ENCODE measurements at places on chromosomes 3 and 15.

- peak; percentile 54 for DNase-seq
These were observed 432 bp upstream of the LPP start for GRCh38 chr3:188153437-188154013.

DNA sequence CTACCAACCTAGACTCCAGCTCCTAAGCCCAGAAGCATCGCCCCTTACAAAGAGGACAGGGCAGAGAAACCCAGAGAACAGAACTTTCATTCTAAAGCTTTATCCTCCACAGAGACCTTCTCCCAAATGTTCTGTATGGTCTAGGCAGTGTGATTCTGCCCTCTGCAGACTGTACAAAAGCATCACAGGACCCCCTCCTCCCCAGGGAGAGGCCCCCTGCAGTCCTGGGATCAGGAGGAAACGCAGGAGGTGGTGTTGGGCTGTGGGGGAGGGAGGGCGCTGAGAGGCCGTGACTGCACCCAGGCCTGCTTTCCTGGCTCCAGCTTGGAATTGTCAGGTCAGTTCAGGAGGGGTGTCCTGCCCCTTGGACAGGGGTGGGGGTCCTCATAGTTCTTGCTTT lies 101.3 kb downstream of the DGKG start:
- DNase-seq: no peak

- no peak for DNase-seq
These were observed 3.0 kb upstream of the VIPR1 start for GRCh38 chr3:42499478-42499871.

- no peak for DNase-seq
These were observed 13.1 kb downstream of the RSL24D1 start for GRCh38 chr15:55183679-55184078.

GRCh38 chr3:173863551-173863950 lies 466.0 kb downstream of the NLGN1 start:
- no peak for DNase-seq

GRCh38 chr3:65144791-65145351 lies 457.1 kb upstream of the ADAMTS9 start:
- DNase-seq: no peak

DNA sequence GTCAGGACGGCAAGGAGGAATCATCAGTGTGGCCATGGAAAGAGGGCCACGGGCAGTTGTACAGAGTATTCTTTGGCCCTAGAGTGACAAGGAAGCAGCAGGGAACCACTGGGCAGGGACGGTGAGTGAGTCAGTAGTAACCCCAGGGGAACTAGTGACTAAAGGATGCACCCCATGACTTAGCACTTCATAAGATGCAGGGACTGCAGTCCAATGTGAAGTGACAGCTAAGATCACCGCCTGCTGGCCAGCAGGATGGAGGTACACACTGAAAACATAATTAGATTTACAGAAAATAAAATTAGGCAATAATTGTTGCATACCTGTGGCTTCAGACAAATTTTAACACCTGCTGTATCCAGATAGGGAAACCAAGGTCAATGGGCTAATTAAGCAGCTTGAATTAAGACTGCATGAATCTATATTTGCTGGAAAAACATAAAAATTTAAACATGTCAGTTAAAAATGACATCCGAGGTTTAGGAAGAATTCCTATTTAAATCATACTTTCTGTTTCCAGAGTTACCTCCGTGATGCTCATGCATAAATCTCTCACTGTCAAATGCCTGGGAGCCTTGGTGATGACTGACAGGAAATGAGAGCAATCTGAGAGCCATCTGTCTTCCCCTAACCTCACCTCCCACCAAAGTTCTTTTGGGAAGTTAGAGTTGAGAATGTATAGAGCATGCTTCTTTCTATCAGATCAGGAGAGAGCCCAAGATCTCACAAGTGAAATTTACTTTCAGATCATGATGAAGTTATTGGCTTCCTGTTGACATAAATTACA lies 56.5 kb downstream of the DCLK3 start:
- DNase-seq: no peak

DNA sequence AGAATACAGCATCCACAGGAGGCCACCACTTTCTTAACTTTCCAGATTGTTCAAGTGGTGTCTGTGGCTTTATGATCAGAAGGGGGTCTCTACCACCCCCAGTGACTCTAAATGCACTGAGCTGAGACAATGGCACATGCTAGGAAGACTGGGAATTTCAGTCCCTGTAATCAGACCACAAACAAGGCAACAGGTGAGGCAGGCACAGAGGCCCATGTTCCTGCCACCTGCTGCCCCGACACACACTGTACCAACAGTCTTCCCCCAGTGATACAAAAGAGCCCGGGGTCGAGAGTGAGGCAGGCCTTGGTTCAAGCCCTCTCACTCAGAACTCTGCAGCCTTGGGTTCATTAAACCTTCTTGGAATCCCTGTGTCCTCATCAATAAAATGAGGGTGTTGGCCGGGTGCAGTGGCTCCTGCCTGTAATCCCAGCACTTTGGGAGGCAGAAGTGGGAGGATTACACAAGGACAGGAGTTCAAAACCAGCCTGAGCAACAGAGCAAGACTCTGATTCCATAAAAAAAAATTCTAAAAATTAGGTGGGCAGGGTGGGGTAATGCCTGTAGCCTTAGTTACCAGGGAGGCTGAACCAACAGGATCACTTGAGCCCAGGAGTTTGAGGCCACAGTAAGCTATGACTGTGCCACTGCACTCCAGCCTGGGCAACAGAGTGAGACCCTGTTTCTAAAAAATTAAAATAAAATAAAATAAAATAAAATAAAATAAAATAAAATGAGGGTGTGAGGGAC lies 55.8 kb downstream of the ADCY5 start:
- no peak for DNase-seq

DNA sequence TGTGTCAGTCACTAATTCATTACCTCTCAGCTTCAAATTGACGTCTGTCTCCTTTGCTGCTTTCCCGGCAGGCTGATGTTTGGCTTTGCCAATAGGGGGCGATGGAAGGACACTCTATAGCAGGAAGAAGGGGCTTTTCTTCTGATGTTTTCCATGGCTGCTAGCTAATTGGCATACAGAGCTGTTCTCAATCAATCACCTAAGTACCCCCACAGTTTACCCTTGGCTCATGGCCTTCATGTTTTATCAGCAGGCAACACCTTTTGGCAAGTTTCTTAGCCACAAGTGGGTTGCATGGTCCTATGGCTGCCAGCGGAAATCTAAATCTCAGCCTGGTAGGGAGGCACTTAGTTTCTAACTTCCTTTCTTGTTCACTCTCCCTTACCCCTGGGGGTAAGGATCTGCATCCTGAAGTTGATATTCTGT lies 45.0 kb downstream of the ESYT3 start:
- DNase-seq: no peak

- no peak for DNase-seq
These were observed 160.7 kb downstream of the STAC start for GRCh38 chr3:36540888-36541518.

DNA sequence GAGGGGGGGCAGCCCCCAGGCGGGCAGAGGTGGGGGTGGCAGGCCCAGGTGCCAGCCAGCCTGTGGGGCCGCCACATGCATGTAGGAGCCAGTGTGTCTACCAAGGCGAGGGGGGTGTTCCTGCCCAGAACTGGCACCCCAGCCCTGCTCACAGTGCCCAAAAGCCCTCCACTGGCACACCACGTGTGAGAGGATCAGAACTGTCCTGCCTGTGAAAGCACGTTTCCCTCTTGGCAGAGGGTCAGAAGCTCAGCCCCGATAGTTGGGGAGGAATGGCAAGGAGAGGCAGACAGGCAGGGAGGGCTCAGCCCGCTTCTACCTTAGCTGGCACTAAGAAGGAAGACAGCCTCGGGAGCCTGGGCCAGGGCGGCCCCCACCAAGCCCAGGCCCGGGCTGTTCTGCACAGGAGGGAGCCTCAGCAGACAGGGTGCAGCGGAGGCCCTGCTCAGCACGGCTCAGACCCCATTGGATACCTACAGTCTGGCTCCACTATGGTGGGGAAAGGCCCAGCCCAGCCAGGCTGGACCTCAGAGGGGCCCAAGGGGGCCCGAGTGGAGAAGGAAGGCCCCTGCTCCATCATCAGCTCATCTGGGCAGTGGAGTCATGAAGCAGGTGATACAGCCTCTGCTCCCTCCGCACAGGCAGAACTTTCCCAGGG lies 84.8 kb upstream of the LINGO1 start:
- no peak for DNase-seq

DNA sequence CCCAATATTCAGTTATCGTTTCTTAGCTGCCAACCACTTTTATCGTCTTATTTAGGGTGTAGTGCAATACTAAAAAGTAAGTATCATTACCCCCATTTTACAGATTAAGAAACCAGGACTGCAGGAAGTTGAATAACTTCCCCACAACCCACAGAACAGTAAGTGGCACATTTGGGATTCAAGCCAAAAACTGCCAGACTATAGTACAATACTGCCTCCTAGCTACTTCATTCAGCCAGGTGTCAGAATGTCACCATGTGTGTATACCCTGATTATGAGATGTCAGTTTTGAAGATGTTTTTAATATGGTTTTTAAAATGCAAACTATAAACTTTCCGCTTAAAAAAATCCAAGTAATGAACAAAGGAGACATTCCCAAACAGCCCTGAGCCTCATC lies 74.2 kb upstream of the PROK2 start:
- DNase-seq: peak; percentile 7

- no peak for DNase-seq
These were observed 61.4 kb downstream of the ZNF609 start for GRCh38 chr15:64521726-64522164.

DNA sequence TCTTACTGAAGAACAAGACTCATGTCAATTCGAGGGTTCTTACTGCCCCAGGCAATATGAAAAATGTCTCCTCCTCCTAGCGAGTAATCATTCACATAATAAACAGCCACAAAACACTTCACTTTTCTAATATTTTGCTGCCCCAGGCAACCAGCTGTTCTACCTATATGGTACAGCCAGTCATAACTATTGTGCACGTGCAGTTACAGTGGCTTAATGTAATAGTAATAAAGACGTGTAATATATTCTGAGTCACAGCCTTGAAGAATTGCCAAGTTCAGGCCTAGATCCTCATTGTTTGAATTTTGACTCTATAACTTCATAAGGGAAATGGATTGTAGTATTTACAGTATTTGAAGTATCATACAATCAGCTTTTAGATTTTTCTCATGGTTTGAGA lies 1250.0 kb upstream of the GBE1 start:
- no peak for DNase-seq

- no peak for DNase-seq
These were observed 37.0 kb downstream of the GNB5 start for GRCh38 chr15:52153900-52154895.

GRCh38 chr15:19973718-19974117 lies 567.9 kb downstream of the GOLGA6L6 start:
- no peak for DNase-seq

DNA sequence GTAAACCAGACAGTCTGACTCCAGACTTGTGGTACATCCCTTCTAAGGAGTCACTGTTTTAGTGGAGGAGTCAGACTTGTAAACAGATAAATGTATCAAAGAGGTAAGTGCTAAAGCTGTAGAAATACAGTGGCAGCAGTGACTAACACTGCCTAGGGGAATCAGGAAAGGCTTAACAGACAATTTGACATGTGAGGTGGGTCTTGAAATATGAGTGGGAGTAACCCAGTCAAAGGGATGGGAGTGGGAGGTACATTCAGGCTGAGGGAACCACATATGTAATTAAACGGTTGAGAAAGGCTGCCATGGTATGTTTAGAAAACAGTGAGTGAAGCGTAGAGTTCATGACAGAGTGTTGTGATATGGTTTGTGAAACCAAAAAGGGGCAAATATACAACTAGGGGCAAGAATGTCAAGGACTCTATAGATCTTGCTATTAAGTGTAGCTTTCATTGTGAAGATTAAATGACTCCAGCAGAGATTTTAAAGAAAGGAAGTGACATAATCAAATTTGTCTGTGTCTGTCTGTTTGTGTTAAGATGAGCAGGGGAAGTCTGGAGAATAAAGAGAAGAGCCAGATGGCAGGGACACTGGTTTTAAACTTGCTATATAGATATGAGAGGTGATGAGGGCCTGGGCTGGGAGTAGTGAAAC lies 11.2 kb upstream of the ALCAM start:
- DNase-seq: no peak

GRCh38 chr15:91182101-91182500 lies 82.0 kb downstream of the SV2B start:
- no peak for DNase-seq

GRCh38 chr3:156038869-156039268 lies 81.5 kb upstream of the KCNAB1 start:
- no peak for DNase-seq

- DNase-seq: no peak
These were observed 6.9 kb downstream of the NEK11 start for GRCh38 chr3:131033480-131034080.

DNA sequence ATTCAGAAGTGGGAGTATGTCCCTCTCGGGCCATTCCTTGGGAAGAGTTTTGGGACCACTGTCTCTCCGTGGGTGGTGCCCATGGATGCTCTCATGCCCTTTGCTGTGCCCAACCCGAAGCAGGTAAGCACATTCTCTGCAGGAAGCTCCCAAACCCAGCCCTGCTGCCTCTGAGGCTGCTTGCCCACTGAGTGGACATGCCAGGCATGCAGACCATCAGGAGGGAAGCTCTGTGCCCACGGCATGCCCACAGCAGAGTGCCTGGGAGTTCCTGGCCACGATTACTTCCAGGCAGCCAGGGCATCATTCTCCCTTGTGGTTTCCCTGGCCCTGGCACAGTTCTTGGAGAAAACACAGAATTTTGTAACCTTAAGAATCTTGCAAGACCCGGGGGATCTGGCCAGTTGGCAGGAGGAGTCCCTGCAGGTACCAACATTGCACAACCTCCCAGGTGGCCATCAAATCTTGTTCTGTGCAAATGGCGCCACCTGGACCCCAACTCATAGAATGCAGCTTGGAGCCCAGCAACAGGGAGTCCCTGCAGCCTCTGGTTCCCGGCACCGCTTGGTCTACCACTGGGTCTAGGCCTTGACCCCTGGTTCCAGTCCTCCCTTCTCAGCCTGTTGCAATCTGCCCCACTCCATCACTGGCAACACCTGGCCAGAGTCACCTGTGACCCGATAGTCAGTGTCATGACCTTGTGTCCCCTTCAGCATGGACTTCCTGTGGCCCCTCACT lies 20.4 kb downstream of the FAH start:
- peak; percentile 64 for DNase-seq

GRCh38 chr15:29102911-29103823 lies 166.5 kb downstream of the NSMCE3 start:
- no peak for DNase-seq

DNA sequence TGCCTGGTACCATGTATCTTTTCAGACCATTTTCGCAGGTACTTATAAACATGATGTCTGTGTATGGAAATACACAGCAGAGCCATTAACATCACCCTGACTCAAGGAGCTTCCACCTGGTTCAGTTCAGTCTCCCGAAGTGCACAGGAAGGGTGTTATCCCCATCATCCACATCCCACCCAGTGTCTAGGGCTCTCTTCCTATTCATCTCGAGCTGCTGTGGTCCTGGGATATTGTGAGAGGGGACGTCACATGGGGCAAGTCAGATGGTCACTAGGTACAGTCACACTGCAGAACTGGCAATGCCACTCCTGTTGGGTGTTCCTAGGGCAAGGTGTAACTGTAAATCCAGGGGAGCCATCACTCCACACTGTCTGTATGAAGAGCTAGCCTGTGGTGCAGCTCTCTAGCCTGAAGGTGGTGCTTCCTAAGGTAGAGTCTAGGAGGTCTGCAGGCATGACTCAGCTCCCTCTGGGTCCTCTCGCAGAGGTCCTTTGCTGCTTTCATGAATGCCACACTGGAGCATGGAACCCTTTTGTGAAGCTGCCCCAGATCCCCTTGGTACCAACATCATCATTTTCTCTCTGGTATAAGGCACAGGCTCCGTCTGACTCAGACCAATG lies 13.9 kb downstream of the ISLR2 start:
- no peak for DNase-seq
